ENCODE measurements at places on chromosomes 3 and 15.

DNA sequence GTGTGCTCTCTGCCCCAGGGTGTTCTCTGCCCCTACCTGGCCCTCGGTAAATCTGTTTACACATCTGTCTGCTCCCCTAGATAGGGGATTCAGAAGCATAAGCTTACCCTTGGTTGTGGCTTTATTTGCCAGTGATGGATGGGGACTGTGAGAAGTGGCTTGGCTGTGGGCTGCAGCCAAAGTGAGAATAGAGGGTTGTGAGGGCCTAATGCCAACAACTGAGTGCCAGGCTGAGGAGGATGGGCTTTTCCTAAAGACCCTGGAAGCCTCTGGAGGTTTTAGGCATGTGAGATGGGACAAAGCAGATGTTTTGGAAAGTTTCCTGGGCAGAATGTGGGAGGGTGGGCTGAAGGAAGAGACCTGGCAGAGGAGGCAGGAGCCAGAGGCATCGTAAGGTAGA, 15.4 kb upstream of the APEH start:
- no peak for DNase-seq

GRCh38 chr15:51046799-51047449, 47.8 kb downstream of the TNFAIP8L3 start:
- DNase-seq: peak; percentile 49

- DNase-seq: peak; percentile 68
These were observed 79.6 kb upstream of the DCBLD2 start for GRCh38 chr3:98980915-98981596.

DNA sequence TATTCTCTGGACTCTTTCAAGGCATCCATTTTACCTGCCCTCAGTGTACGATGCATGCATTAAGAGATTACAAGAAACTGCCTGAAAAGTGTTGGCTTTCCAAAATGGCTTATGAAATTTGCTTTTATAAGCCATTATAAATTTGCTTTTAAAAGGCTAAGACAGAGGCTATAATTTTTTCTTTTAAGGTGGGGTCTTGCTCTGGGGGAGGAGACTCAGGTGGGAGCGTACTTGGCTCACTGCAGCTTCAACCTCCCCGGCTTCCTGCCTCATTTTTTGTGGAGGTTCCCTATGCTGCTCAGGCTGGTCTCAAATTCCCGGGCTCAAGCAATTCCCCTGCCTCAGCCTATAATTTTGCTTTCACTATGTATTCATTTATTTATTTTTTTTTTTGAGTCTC, 17.6 kb downstream of the TRA2B start:
- no peak for DNase-seq

GRCh38 chr15:78210349-78210717, 24.0 kb downstream of the ACSBG1 start:
- DNase-seq: no peak

- DNase-seq: no peak
These were observed 39.0 kb downstream of the SLC25A36 start for GRCh38 chr3:140980663-140981062.
